ENCODE measurements at places on chromosomes 6 and 20.

- peak; percentile 68 for DNase-seq
These were observed 14.2 kb upstream of the FOXQ1 start for GRCh38 chr6:1297746-1298145.

DNA sequence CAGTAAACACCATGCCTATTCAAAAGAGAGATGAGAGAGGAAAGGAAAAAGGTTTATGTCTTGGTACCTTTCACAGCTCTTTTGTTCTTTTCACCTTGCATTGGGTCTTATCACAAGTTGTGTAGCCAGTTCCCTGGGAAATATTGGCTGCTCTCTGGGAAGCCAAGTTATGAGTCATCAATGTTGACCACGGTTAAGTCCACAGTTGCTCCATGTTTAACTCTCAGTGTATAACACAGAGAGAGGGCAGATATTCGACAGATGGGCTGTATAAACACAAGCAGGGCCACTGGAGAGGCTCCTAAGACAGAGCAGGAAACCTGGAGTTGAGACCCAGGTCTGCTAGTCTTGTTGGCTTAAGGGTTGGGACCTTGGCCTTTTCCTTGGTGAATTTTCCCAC lies 718.6 kb downstream of the QKI start:
- no peak for DNase-seq

GRCh38 chr6:3869632-3870527 lies 20.7 kb downstream of the FAM50B start:
- no peak for DNase-seq

GRCh38 chr6:70706491-70707123 lies 38.9 kb downstream of the SMAP1 start:
- peak; percentile 10 for DNase-seq

DNA sequence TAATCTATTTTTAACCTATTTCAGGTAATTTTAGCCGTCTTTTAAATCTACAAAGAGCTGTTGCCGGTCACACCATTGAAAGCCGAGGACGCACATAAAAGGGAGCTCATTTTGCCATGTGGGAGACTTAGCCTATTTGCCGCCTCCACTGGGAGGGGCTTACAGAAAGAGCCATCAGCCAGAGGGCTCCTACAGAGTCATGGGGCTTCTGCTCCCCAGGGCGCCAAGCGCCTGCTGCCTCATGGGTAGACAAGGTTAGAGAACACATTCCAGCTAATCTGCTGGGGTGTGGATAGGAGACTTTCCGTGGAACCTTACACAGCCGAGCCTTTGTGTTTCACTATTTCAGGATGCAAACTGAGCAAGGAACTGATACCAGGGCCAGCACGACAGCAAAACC lies 12.6 kb downstream of the PCMTD2 start:
- DNase-seq = no peak

- DNase-seq = no peak
These were observed 55.5 kb downstream of the TCP11 start for GRCh38 chr6:35085359-35086281.

- no peak for DNase-seq
These were observed 18.8 kb upstream of the MAS1L start for GRCh38 chr6:29506446-29507067.

DNA sequence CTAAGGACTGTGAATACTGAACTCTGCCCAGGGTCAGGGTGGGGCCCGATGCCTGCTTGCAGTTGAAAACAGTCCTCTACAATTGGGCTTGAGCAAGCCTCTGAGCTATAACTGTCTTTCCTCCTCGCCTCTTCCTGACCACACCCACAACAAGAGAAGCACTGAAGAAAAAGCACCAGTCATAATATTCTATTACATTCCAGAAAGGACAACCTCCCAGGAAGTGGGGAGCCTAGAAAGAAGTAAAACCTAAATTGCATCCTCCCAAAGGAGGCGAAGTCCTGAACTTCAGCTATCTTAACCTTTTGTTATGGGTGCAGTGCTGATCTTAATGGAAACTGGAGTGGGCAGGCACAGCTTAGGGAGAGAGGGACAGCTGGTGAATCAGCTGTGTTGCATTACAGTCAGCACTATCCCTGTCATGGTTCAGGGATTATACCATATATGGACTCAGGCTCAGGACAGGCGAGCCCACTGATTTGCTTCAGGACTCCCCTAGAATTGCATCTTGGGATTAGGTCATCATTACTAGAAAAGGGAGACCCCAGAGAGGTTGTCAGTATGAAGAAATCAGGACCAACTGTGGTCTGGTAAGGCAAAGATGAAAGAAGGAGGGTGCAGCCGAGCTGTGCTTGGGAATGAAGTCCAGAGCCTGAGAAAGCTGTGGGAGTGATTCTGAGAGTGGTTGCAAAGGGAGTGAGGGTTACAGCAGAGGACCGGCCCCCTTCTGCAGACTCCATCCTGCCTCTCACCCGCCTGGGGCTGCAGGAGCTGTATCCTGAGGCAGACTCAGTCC lies 18.3 kb upstream of the TRAM2 start:
- peak; percentile 55 for DNase-seq

DNA sequence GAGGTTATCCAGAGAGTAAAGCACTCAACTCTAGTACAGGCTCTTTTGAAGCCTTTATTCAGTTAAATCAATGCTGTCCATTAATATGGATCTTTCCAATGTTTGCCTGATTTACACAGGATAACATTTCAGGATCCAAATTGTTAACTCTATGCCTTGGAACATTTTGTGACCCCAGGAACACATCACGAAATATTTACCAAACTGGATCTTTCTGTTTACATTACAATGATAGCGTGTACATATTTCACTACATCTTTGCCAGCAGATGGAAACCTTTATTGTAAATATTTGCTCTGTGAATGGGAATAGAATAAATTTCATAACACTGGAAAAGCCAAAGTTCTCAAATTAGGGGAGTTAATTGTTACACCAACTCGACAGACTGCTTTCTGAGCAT lies 23.5 kb downstream of the BPIFA2 start:
- no peak for DNase-seq

DNA sequence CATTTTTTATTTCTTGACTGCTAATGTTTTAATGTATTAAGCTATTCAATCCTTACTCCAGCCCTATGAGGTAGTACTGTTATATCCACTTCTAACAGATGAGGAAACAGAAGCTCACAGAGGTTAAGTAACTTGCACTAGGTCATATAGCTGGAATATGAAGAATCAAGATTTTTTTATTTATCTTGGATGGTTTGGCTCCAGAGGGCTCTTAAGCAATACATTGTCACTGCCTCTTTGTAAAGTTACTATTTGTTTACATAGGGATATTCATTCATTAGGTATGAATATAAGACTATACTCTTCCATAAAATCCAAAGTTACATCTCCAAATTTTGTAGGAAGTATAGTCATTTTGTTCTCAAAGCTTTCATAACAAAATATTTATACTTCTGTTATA lies 113.8 kb downstream of the LAMP5 start:
- DNase-seq = no peak

GRCh38 chr20:49724408-49725223 lies 10.9 kb upstream of the B4GALT5 start:
- peak; percentile 14 for DNase-seq

GRCh38 chr20:1171461-1172093 lies 13.2 kb downstream of the TMEM74B start:
- DNase-seq = no peak

- no peak for DNase-seq
These were observed 35.6 kb downstream of the SUN5 start for GRCh38 chr20:32968478-32969241.

GRCh38 chr6:150844371-150844770 lies 21.1 kb upstream of the MTHFD1L start:
- no peak for DNase-seq

- DNase-seq = no peak
These were observed 29.9 kb upstream of the FERMT1 start for GRCh38 chr20:6152777-6153176.

- DNase-seq = no peak
These were observed 29.6 kb downstream of the PAK5 start for GRCh38 chr20:9809271-9809670.

GRCh38 chr6:42519779-42520178 lies 44.0 kb upstream of the UBR2 start:
- DNase-seq = no peak

DNA sequence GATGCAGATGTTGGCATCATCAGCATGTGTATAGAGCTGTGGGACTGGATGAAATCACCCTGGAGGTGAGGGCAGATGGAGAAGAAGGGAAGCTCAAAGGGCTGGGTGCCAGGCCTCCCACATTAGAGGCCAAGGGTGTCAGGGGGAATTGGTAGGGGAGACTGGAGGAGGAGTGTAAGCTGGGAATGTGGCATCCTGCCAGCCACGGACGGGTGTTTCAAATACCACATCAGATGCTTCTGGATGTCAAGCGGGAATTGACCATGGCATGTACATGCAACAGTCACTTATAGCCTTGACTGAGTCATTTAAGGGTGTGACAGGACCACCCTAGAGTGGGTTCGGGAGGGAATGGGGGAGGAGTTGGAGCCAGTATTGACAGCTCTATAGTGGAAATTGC lies 9.6 kb downstream of the ERGIC3 start:
- no peak for DNase-seq

DNA sequence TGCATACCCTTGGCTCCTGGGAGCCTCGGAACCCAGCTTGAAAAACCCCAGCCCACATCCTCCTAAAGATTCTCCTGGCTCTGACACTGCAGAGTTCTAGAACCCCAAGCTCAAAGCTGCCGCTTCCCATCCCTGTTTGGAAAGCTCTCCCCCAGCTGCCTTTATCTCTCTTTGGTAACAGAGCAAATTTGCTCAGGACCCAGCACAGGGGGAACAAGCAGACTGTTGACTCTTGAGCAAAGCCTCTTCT lies 38.9 kb downstream of the HNF4A start:
- no peak for DNase-seq

DNA sequence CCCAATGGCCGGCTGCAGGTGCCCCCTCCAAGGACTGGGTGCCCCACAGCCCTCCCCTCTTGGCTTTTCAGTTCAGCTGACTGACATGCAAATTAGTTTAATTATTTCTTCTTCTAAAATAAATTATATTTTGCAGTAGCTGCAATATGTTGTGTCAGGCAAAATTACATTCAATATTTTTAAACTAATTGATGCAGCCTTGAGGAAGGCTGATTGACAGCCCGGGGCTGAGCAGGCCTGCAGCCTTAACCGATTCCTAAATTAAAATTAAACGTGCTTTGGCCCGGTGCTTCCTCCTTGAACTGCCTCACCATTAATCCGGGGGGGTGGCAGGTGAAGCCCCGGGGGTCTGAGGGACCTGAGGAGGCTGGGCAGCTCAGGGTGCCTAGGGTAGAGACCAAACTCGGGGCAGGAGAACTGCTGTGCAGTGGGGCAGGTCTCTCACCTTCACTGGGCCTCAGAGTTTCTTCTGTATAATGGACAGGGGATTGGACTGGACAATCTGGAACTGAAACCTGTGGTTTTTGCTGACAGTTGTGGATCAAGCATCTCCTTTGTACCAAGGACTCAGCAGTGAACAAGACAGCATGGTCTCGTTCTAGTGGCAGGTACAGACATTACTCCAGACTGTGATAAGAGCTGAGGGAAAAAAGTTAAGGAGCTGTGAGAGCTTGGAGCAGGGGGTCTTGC lies 72.5 kb downstream of the CD40 start:
- DNase-seq = no peak
